ENCODE measurements at places on chromosomes 2 and 18.

DNA sequence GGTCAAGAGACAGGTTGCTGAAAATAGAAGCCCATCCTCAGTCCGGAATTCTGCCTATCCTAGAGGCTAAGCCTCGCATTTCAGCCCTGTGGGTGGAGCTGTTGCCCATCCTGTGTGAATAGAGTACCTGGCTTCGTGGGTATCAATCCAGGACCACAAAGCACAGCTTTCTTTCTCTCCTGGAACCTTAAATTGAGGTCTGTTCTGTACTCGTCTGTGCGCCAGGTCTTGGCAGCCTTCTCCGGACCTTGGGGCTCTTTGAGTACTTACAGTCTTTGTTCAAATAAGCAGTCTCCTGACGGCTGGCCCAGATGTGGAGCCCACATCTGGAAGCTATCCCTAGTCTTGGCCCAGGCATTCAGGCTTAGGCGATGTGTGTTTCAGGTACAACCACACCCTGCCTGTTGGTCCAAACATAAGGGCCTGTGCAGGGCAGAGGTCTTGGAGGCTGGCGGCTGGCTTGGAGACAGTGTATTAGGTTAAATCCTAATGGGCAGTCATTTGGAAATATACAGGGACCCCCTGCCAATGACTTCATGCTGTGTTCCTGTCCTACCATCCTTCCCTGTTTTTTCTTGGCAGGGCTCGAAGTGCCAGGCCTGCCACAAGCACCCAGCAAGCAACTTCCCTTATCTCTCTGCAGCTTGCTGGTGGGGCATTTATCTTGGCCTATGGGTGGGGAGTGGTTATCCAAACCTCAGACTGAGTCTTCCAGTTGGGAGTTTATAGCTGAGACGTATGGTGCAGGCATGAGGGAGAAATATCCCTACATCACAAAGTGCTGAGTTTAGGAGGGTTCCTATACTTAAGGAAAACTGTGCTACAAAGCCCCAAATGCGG is 294.1 kb downstream of the BCL2 start:
- DNase-seq = peak; percentile 60

DNA sequence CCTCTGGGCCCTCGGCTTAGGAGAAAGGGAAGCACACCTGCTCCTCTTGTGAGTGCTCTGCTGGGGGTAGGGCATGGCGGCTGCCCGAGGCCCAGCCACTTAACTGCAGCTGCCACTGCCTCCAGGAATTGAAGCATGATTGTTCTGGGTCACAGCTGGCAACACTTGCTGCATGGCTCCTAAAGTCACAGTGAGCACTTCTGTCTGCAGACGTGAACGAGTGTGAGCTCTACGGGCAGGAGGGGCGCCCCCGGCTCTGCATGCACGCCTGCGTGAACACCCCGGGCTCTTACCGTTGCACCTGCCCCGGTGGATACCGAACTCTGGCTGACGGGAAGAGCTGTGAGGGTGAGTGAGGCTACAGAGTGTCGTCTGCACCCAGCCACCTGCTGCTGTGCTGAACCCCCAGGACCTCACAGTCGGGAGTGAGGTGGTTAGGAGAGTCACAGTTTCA is 44.4 kb downstream of the FBLN7 start:
- DNase-seq = no peak

GRCh38 chr2:72770879-72771461 is 54.9 kb downstream of the EXOC6B start:
- no peak for DNase-seq

DNA sequence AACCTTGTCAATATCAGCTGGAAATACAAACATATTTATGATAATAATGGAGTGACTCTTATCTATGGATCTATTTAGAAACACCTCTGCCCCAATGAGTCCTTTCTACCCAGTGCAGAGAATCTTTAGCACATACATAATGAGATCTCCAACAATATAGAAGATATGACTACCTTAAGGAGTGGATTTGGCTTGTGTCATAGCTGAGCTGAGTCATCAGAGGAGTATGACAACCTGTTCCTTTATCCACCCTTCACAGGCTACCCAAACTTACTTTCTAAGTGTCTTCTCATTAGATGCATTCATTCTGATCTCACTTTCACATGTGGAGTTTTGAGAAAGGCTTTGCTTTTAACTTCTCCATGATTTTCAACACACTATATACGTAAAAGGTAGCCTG is 1218.9 kb downstream of the DSC3 start:
- no peak for DNase-seq

DNA sequence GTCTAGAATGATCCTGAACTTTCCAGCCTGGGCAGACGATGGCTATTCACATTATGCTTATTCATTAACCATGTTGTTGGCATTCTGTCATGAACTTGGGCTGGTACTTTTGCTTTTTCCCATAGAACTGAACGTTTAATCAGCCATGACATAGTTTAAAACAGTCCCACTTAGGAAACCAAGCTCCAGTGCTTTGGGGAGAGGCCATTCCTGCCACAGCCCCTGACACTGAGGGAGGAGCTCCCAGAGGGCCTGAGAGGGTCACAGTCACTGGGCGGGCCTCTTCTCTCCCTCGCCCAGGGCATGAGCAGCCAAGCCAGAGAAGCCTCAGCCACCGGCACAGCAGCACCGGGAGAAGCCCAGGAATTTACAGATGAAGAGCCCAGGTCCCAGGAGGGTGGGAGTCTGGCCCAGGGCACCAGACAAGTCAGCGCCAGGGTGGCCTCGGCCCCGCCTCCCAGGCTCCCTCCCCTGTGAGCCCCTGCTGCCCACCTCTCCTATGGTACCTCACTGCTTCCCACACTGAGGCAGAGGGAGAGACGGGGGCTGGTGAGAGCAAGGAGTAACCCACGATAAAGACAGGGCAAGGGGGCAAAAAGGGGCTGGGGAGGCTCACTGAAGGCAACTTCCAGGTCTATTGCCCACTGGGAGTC is 33.6 kb downstream of the MAL start:
- DNase-seq = no peak

DNA sequence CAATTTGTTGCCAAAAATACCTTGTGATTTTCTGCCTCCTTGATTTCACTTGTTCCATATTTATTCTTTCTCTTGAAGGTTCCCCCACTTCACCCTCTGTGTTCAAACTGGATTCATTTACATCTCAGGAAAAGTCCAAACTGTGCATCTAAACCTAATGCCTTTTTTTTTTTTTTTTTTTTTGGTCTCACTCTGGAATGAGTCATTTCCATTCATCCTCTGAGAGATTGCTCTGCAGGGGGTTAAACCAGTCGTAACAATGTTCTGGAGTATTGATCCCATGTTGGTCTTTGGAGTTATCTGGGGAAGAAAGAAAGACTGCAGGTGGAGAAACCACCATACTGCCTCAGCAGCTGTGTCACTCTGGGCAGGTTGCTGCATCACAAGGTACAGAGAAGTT is 119.7 kb downstream of the TACR1 start:
- DNase-seq = no peak

DNA sequence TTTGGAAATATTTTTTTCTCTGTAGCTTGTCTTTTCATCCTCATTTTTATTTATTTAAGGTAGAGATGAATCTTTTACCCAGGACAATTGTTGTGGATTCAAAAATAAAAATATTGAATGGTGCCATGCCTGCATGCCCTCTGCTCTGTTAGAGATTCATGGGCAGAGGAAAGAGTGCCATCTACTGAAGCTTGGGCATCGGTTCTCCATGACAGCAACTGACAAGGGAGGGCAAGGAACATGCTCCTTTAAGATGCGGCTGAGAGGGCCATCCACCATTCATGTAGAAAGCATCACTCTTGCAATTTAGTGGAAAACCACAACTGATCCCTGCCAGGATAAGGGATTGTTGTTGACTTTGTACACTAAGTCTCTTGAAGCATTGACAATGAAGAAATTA is 79.9 kb downstream of the PARD3B start:
- DNase-seq = no peak

GRCh38 chr2:9644603-9645002 is 13.8 kb upstream of the YWHAQ start:
- DNase-seq = no peak

DNA sequence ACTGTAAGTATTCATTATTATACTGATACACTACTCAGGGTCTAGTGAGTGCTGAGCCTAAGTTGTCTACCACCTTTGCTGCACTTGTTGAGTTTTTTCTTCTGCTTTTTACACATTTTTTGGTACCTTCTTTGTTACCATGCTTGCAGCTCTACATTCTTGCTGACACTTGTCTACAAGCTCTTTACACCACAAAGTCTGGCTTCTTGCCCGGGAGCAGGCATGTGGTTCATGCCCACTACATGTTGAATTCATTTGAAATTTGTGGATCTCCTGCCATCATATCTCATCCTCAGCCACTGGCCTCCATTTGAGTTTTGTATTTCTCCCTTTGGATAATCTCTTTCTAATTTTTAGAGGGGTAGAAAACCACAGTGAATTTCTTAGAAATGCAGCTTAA is 29.9 kb downstream of the IL18R1 start:
- no peak for DNase-seq

DNA sequence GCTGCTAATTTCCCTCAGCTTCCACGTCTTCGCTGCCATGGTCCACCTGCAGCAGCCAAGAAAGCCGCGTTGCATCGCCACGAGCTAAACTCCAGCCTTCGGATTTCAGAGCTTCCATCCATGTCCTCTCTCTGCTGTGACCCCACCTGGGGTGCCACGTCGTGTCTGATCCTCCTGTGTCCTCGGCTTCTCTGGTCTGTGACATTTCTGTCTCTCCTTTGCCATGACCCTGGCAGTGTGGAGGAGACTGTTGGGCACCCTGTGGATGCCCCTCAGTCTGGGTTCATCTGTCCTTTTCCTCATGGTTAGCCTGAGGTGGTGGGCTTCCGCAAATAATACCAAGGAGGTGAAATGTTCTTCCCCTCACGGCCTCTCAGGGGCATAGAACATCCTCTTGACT is 106.8 kb downstream of the RTP5 start:
- DNase-seq = no peak

- DNase-seq = no peak
Observed at GRCh38 chr18:28174181-28174905, 2.6 kb downstream of the CDH2 start.

- DNase-seq = no peak
Observed at GRCh38 chr18:61993831-61994230, 101.0 kb upstream of the RNF152 start.

GRCh38 chr2:189104934-189105333 is 74.6 kb downstream of the COL5A2 start:
- no peak for DNase-seq

DNA sequence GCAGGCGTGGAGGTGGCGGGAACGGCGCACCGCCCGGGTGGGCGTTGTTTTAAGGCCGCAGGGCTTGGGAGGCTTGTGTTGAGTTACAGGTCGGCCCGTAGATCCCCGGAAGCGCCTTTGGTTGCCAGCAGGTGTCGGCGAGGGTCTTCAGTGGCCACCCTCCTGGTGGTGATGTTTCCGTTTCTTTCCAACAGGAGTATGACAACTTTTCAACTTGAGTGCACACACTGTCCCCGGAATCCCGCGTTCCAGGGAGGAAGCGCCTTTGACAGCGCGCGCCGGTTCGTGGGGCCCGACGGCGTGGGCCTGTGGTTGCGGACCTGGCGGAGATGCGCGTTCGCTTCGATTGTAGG is 1.0 kb upstream of the HDAC4 start:
- no peak for DNase-seq

DNA sequence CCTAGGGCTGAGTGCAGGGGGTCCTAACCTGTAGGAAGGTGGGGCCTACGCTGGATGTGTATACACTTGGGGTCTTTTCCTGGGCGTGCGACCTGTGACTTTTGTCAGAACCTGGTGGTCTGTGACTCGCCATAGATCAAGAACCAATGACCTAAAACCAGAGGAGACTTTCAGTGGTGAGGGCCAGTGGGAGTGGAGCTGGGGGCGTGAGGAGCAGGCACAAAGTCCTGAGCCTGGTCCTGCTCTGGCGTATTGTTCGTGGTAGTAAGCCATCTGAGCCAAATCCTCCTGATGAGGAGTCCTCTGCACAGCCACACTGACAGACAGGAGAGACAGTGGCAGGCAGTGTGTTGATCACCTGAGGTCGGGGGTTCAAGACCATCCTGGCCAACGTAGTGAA is 8.9 kb downstream of the INPP4A start:
- no peak for DNase-seq

- DNase-seq = no peak
Observed at GRCh38 chr2:41878716-41879234, 169.0 kb upstream of the PKDCC start.

DNA sequence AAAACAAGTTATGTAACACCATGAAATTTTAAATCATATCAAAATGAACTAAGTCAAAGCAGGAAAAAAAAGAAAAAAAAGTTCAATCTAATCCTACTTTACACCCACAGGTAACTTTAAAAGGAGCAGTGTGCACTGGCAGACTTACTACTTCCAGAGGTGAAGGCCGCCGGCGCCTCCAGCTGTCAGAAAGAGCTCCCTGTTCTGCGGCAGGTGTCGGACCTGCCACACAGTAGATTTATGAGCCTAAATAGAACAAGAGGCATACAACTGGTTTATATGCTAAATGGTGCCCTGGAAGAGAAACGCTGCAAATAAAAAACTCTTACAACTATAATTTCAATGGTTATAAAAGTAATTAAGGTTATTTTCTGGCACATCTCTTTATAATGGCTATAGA is 23.1 kb upstream of the PNO1 start:
- no peak for DNase-seq

- DNase-seq = no peak
Observed at GRCh38 chr2:85786865-85787264, 33.1 kb downstream of the ATOH8 start.

DNA sequence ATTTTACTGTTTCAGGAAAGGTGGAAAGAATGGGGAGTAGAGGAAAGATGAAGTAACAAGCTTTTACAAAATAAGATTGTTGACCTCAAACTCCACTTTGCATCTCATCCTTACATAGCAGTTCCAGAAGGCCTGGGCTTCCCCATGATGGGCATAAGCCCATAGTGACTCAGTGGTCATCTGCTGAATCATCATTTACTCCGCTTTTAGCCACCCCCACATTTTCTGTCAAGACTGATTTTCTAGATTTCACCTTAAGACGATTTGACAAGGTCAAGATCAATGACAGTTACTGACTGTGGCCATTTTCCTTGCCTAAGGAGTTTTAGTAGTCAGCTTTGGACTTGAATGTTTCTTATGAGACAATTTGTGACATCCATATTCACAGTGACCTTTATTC is 49.4 kb downstream of the PLEKHM3 start:
- no peak for DNase-seq

GRCh38 chr2:20363578-20363977 is 12.9 kb upstream of the PUM2 start:
- DNase-seq = no peak

DNA sequence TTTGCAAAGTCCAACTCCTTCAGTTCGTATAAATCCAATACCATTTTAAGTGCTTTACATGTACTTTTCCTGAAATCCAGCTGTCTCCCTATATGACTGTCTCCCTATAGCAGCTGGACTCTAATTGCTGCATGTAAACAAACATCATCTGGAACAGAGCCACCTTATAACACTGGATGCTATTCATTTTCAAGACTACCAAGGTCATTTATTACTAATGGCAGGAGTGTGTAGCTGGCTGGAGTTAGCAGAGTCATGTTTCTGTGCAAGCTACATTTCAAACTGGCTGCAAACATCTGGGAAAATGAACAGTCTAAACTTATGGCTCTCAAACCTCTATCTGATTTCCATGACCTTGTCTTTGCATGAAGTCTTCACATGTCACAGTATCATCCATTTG is 575.2 kb downstream of the PIK3C3 start:
- no peak for DNase-seq

Measured in H9 (cell line).